SJCRH30 (cell line): ENCODE measurements at places on chromosomes 1 and 21. TPM values are rescaled to one million over a fixed set of nuclear protein-coding genes. Genes with fewer than 3 reads are reported as not detected.

- DNase-seq: no peak
- no peaks in the 10 kb centered on the region for H3K27me3 ChIP-seq
- no peak overlapping the region for H3K27ac ChIP-seq
- no peak overlapping the region for H3K4me3 ChIP-seq
These were observed 21.5 kb upstream of the LYST start for GRCh38 chr1:235888119-235888643.

DNA sequence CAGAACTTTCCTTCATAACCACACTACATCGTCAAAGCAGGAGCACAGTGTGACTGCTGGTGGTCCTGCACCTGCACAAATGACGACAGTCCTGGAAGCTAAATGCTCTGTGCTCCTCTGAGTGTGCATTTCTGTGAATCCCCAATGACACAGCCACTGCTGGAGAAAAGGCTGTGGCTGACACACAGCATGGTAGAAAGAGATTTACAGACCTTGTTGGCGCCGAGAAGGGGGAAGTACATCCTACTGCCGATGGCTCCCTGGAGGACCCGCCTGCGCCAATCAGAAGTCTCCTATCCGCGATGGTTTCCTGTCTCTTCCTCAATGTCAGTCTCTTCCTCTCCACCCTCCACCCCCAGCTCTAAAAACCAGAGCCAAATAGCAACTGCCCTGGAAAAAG, 115.4 kb upstream of the RAB4A start:
- H3K27me3 ChIP-seq: no peaks in the 10 kb centered on the region
- no peak overlapping the region for H3K4me3 ChIP-seq
- H3K4me1 ChIP-seq: peaks cover 2% of the 10 kb centered on the region
- DNase-seq: no peak

DNA sequence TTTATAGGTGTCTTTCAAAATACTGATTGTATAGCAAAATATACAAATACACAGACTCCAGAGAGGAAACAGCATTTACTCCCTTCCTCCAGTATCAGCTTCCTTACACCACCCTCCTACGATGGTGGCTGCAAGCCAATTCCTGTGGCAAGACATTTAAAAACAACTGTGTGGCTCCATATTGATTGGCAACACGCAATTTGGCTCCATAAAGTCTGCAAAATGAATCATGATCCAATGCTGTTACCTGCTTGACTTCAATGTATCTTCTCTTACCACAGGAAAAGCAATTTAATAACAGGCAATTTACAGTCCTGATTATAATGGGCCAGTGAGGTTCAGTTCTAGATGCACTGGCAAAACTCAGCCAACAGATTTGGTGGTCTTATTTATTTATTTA, 19.7 kb upstream of the ATP6V1G3 start:
- no peak for DNase-seq
- H3K36me3 ChIP-seq: no peaks in the 10 kb centered on the region
- H3K4me1 ChIP-seq: no peaks in the 10 kb centered on the region
- no peak overlapping the region for H3K4me3 ChIP-seq
- no peaks in the 10 kb centered on the region for H3K27me3 ChIP-seq

DNA sequence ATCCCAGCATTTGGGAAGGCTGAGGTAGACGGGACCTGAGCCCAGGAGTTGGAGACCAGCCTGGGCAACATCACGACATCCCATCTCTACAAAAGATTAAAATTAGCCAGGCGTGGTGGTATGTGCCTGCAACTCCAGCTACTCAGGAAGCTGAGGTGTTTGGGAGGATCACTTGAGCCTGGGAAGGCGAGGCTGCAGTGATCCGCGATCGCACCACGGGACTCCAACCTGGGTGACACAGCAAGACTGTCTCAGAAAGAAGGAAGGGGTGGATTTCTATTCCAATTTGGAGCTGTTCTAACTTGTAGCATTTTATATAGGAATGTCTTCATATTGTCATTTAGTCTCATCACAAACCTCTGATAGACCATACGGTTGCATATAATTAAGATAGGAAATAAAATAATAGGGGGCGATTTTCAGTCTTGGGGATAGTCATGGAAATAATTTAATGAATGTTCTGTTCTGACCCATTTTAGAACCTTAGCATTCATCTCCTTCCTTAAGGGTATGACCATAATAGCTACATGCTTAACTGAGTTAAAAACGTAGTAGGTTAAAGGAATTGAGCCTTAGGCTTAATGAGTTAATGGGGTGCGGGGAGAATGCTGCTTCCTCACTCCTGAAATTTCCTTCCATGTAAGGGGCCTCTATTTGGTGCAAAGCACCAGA, 93.1 kb downstream of the ADCY10 start:
- no peak overlapping the region for H3K27ac ChIP-seq
- H3K4me1 ChIP-seq: peaks cover 10% of the 10 kb centered on the region; the same call in 1 of the 2 replicates
- no peak overlapping the region; the same call in 1 of the 2 replicates for H3K4me3 ChIP-seq
- no peaks in the 10 kb centered on the region for H3K36me3 ChIP-seq
- no peaks in the 10 kb centered on the region for H3K27me3 ChIP-seq

- H3K4me1 ChIP-seq: no peaks in the 10 kb centered on the region
- H3K4me3 ChIP-seq: no peak overlapping the region
- no peak overlapping the region for H3K27ac ChIP-seq
- no peaks in the 10 kb centered on the region for H3K27me3 ChIP-seq
- H3K36me3 ChIP-seq: 0 out of 2 replicates have a peak, but pooled peaks cover 3% of the 10 kb centered on the region
These were observed 17.5 kb downstream of the FBXO42 start for GRCh38 chr1:16334655-16335340.

DNA sequence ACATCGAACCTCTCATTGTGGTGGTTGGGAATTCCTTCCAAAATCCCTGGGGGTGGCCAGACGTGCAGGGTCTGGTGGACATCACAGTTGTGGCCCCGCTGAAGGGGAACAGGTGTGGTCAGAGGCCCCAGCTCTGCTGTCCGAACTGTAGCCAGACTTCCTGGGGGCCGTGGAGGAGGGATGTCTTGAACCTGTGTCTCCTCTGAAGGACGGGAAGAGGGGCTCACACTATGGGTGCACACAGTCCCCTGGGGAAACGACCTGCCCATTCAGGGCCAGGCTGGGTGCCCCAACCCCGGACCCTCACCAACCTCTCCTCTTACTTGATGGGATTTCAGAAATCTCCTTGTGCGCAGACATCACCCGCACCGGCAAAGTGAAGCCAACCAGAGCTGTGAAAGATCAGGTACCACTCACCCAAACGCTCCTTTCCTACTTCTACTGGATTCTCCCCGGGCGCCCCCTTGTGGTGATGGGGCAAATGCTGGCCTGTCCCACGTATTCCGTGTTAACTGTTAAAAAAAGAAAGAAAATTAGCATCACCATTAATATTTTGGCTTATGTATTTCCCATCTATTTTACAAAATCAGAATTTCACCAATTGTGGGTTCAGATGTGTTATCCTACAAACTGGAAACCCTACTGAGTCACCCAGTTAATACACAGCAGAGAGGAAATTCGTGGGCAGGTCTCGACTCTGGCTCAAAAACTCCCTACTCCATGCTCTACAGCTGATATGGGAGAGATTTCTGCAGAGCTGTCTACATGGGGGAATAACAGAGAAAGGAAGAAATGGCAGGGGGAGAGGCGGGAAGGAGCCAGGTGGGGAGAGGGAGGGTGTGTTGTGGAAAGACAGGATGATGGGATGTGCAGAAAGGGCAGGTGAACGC, 28.1 kb downstream of the PADI4 start:
- no peak overlapping the region for H3K27ac ChIP-seq
- H3K4me3 ChIP-seq: no peak overlapping the region
- peak; percentile 80 for DNase-seq
- H3K27me3 ChIP-seq: 0 out of 2 replicates have a peak, but pooled peaks cover 3% of the 10 kb centered on the region

GRCh38 chr21:21163904-21164303, 165.7 kb downstream of the NCAM2 start:
- H3K27me3 ChIP-seq: no peaks in the 10 kb centered on the region
- H3K36me3 ChIP-seq: no peaks in the 10 kb centered on the region
- 0 out of 2 replicates have a peak, but pooled peaks cover 4% of the 10 kb centered on the region for H3K4me1 ChIP-seq
- H3K4me3 ChIP-seq: no peak overlapping the region

DNA sequence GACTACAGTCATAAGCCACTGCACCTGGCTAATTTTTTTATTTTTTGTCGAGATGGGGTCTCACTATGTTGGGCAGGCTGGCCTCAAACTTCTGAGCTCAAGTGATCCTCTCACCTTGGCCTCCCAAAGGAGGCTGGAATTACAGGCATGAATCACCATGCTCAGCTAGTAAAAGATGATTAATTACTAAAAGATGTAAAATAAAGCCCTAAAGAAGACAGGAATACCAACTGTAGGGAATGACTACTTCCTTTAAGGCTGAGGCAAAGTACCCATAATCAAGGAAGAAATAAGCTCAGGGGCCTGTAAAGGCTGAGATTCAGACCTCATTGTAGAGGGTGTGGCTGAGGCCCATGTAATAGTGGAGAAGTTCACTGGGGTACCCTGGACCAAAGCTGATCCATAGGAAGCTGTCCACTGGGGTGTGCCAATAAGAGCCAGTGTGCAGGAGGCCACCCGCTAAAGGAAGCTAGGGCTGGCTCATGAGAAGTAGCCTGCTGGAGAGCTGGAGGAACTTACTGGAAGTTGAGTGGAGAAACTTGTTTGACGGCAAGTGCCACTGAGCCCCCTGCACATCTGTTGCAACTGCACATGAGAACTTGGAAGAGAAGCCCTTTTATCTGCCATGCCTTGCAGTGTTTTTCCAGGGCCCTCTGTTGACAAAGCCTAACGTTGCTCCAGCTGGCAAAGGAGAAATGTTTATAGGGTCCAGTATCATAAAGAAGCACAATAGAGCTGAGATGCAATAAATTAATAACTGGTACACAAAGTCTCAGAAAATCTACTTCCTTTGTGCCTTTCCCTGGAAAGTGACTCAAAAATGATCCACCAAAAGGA, 17.8 kb upstream of the SERTAD4 start:
- no peak overlapping the region for H3K27ac ChIP-seq
- no peaks in the 10 kb centered on the region for H3K4me1 ChIP-seq
- H3K4me3 ChIP-seq: no peak overlapping the region
- H3K27me3 ChIP-seq: no peaks in the 10 kb centered on the region
- DNase-seq: no peak
- H3K36me3 ChIP-seq: no peaks in the 10 kb centered on the region

GRCh38 chr1:41507836-41508235, 23.4 kb upstream of the EDN2 start:
- no peaks in the 10 kb centered on the region for H3K27me3 ChIP-seq
- no peaks in the 10 kb centered on the region for H3K36me3 ChIP-seq
- DNase-seq: no peak
- H3K27ac ChIP-seq: no peak overlapping the region; the same call in 1 of the 2 replicates
- H3K4me3 ChIP-seq: no peak overlapping the region

DNA sequence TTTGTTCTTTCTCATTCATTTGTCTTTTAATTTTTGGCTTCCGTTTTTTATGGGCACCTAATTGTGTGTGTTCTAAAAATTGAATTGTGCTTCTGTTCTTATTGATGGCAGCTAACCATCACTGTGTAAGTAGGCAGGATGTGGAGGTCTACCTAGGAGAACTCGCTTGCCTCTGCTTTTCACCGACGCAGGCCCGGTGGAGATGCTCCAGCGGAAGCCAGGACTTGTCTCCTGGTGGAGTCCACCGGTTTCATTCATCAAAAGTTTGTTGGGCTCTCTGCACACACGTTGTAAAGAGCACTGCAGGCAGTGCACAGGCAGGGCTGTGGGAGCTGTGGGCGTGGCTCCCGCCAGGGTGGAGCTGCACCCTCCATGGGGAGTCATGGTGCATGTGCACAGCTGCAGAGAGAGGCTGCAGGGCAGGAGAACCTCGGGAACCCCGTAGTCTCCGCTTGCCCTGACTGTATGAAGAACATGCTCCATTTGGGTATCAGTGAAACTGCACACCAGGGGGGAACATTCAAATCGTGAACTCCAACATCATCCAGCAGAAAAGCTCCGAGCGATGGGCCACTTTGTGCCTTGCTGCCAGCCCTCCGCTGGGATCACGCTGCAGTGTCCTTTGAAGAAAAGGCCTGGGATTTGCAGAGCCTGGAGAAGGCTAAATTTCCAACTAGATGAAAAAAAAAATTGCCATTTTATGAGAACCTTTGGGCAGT, 6.0 kb upstream of the C1orf174 start:
- H3K4me3 ChIP-seq: no peak overlapping the region
- H3K36me3 ChIP-seq: no peaks in the 10 kb centered on the region
- DNase-seq: peak; percentile 42
- H3K27ac ChIP-seq: no peak overlapping the region

GRCh38 chr1:208233546-208233945, 10.6 kb downstream of the PLXNA2 start:
- H3K4me3 ChIP-seq: no peak overlapping the region
- peaks cover 65% of the 10 kb centered on the region for H3K4me1 ChIP-seq
- H3K27ac ChIP-seq: peak overlapping the region; percentile 51

- H3K27me3 ChIP-seq: no peaks in the 10 kb centered on the region
- H3K4me3 ChIP-seq: no peak overlapping the region
- H3K27ac ChIP-seq: no peak overlapping the region
These were observed 2.1 kb downstream of the RPS6KA1 start for GRCh38 chr1:26531651-26532131.

- no peak overlapping the region for H3K4me3 ChIP-seq
- H3K27me3 ChIP-seq: no peaks in the 10 kb centered on the region
- H3K36me3 ChIP-seq: no peaks in the 10 kb centered on the region
- no peaks in the 10 kb centered on the region for H3K4me1 ChIP-seq
- peak; percentile 9 for DNase-seq
- H3K27ac ChIP-seq: no peak overlapping the region
These were observed 273.3 kb downstream of the DUSP10 start for GRCh38 chr1:221468546-221468945.

DNA sequence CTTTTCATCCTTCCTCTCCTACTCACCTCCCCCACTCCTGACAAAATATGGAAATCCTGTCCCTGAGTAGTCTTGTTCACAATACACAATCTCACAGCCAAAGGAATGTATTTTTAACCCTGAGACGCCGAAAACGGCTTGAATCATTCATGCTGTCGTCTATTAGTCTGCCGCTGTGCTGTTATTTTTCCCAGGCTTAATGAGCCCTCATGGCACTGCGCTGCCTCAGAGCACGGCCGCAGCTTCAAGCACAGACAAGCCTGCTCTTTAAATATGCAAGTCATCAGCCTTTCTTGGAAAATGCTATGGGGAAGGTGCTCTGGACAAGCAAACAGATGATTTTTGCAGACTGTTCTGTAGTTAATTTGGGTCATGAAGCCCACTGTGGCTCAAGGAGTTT, 302.7 kb downstream of the DISC1 start:
- H3K4me1 ChIP-seq: peaks cover 15% of the 10 kb centered on the region
- peak overlapping the region; percentile 12; the same call in 1 of the 2 replicates for H3K27ac ChIP-seq
- H3K36me3 ChIP-seq: no peaks in the 10 kb centered on the region
- no peak for DNase-seq
- no peak overlapping the region for H3K4me3 ChIP-seq

DNA sequence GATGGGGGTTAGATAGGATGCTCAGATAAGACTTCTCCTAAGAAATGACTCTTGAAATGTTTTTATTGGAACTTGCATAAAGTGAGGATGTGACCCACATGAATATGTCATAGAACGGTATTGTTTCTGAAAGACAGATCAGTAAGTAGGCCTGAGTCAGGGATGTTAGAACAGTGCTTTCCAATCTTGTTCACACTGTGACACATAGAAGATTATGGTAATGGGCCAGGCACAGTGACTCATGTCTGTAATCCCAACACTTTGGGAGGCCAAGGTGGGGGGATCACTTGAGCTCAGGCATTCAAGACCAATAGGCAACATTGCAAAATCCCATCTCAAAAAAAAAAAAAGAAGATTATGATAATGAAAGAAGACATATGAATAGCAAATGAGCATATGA, 32.9 kb downstream of the FMO4 start:
- no peak for DNase-seq
- H3K27ac ChIP-seq: no peak overlapping the region
- no peak overlapping the region for H3K4me3 ChIP-seq

S100A1 gene
- total RNA-seq: 3.6 and 4.4 TPM in 2 replicates

PRKAA2 gene
- not detected in 2 replicates for total RNA-seq

LIPI gene
- total RNA-seq: not detected in 2 replicates

MYOG gene
- 525 and 538 TPM in 2 replicates for total RNA-seq

EVI5 gene
- total RNA-seq: 22.4 and 31.6 TPM in 2 replicates
